ENCODE measurements at places on chromosomes 13 and 19.

GRCh38 chr13:40518481-40518882, 148.0 kb downstream of the FOXO1 start:
- H3K4me3 ChIP-seq, result no peak overlapping the region
- no peak overlapping the region for H3K27ac ChIP-seq
- no peaks in the 10 kb centered on the region for H3K27me3 ChIP-seq

DNA sequence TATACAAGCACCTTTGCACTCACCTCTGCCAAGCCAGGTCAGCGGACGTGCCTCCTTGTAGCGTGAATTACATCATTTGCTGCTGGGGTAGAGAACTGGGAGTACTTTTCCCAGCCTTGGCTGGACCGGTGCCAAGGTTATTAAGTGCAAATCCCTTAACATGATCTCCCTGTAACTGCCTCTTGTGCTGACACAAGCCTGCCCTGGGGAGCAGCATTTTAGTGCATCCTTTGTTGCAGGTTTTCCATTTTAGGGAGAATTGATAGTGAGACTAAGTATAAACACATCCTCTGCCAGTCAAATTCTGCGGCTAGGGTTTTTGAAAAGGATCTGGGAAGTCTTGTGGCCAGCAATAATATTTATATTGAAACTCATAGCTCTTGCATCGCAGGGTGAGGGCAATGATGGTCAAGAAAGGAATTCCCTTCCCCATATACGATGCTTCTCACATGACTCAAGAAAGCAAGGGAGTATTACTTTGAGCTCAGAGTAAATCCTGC, 32.7 kb upstream of the DCLK1 start:
- H3K36me3 ChIP-seq, result no peaks in the 10 kb centered on the region
- H3K27me3 ChIP-seq, result no peaks in the 10 kb centered on the region
- no peaks in the 10 kb centered on the region for H3K4me1 ChIP-seq

DNA sequence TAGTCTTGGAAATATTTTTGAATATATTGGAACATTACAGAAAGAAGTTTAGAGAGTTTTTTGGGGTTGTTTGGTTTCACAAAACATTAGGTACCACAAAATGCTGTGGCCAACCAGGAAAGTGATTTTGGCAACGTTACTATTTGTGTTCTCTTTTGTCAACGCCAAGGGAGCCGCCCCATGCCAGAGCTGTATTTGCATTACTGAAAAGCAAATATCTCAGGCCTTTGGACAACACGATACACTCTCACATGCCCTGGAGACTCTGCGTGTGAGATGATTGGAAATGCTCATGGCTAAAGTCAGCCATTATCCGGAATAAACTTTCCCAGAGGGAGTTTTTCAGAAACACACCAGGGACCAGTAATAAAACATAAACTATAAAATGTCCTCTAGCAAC, 324.6 kb downstream of the SHISA2 start:
- H3K4me1 ChIP-seq, result no peaks in the 10 kb centered on the region
- H3K4me3 ChIP-seq, result no peak overlapping the region

DNA sequence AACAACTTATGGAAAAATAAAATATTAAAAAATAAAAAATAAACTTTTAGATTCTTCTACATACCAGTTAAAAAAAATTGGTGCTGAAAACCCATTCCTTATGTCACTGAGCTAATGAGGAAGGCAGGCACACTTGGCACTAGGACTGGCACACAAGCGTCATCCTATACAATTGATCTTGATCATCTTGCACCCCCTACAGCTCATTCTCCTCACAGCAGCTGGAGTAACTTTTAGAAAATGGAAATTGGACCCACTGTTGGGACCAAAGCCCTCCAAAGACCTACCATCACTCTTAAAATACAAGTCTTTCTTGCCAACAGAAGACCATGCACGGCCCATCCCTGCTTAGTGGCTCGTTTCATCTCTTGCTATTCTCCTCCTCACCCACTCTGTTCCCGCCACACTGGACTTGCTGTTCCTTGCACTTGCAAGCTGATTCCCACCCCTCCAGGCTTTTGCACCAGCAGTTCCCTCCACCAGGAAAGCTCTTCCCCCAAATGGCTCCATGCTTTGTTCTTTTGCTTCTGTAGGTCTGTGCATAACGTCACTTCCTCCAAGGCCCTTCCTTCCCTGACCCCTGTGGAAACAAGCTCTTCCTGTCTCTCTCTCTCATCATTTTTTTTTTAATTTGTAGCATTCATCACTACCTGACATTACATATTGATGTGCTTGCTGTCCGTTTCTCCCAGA, 11.6 kb downstream of the CTU1 start:
- H3K4me3 ChIP-seq, result no peak overlapping the region
- H3K36me3 ChIP-seq, result peaks cover 42% of the 10 kb centered on the region
- H3K27me3 ChIP-seq, result no peaks in the 10 kb centered on the region
- no peaks in the 10 kb centered on the region for H3K4me1 ChIP-seq
- no peak for DNase-seq

DNA sequence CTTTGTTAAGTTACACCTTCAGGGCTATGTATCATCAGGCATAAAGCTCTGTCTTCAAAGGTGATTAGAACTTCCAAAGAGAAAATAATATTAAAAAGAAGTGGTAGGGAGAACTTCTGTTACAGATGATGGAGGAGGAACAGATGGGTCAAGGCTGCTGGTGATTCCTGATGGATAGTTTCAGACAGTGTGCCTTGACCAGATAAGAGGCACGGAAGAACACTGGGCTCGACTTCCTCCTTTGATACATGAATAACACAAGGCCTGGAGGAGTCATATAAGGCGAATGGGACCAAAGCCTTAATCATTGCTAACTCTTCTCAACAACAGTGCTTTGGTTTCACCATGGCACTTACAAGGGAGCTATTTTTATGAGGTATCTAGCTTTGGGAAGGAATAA, 128.1 kb upstream of the RXFP2 start:
- DNase-seq, result no peak
- H3K4me3 ChIP-seq, result no peak overlapping the region
- H3K27me3 ChIP-seq, result no peaks in the 10 kb centered on the region
- no peaks in the 10 kb centered on the region for H3K4me1 ChIP-seq
- no peaks in the 10 kb centered on the region for H3K36me3 ChIP-seq

DNA sequence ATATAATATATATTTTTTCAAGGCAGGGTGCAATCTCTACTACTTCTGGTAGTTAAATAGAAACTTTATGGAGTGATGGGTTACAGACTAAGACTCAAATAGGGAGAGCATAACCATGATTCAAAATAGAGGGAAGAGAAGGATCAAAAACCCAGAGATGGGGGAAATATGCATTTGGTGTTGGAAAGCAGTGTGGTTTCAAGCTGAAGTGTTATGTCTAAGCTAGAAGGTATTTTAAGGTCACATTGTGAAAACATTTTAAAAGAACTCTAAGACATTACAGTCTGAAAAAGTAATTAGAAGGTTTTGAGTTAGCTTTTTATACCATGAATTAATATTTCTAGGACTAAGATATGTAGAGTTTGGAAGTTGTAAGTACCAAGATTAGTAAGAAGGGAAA, 2741.4 kb downstream of the PCDH9 start:
- no peaks in the 10 kb centered on the region for H3K4me1 ChIP-seq
- no peak overlapping the region for H3K4me3 ChIP-seq
- H3K36me3 ChIP-seq, result no peaks in the 10 kb centered on the region
- H3K27ac ChIP-seq, result no peak overlapping the region
- no peaks in the 10 kb centered on the region for H3K27me3 ChIP-seq

DNA sequence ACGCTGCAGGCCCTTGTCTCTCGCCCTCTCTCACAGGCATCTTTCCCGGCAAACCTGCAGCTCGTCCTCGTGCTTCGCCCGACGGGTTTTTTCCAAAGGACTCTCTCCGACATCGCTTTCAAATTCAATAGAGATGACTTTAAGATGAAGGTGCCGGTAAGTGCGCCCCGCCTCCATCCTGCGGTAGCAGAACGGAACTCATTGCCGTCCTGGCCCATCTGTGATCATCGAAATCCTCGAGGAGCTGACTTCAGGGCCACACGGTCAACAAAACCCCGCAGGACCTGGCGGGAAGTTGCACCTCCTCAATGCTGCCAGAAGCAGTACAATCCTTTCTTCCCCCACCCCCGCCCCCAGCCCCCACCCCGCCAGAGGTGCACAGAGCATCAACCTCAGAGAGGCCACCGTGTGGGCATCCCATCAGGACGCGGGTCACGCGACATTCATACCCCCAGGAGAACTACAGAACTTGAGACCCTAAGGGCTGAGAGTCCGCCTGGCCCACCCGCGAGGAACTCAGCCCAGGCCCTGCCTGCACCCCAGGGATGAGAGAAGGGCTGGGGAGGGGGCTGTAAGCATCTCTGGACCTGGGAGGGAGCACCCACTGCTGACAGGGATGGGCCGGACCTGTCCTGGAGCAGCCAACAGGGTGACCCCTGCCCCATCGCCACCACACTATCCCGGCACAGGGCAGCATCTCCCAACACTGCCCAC, 44.9 kb upstream of the F7 start:
- DNase-seq, result no peak
- H3K27me3 ChIP-seq, result no peaks in the 10 kb centered on the region
- no peaks in the 10 kb centered on the region for H3K4me1 ChIP-seq
- H3K4me3 ChIP-seq, result no peak overlapping the region
- H3K27ac ChIP-seq, result no peak overlapping the region

GRCh38 chr13:83272076-83272475, 610.2 kb downstream of the SLITRK1 start:
- no peak overlapping the region for H3K27ac ChIP-seq
- no peaks in the 10 kb centered on the region for H3K27me3 ChIP-seq
- no peak overlapping the region for H3K4me3 ChIP-seq
- no peaks in the 10 kb centered on the region for H3K4me1 ChIP-seq

- peak; percentile 40 for DNase-seq
- peak overlapping the region; percentile 83 for H3K27ac ChIP-seq
- H3K4me3 ChIP-seq, result peak overlapping the region; percentile 77
- H3K36me3 ChIP-seq, result peaks cover 10% of the 10 kb centered on the region
- H3K4me1 ChIP-seq, result peaks cover 72% of the 10 kb centered on the region
- no peaks in the 10 kb centered on the region for H3K27me3 ChIP-seq
Measured at GRCh38 chr19:4380254-4380727, 20.1 kb downstream of the SH3GL1 start.
